ENCODE measurements at places on chromosomes 16 and 17.

DNA sequence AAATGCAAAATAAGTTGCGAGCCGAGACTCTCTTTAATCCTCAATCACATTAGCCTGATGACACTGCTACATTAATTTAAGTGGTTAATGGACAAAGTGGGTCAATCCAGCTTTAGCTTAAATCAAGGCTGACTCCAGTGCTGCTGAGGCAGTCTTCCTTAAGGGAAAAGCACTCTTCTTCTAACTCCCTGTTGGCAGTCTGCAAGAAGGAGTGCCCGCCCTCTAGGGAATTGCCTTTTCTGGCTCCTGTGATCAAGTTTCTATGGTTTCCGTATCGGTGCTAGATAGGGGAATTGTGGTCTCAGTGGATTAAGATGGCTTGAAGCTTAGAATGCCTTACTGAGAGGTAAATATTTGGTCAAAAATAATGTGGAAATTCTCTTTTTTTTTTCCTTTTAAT, 41.0 kb downstream of the HS3ST3B1 start:
- no peak for DNase-seq

DNA sequence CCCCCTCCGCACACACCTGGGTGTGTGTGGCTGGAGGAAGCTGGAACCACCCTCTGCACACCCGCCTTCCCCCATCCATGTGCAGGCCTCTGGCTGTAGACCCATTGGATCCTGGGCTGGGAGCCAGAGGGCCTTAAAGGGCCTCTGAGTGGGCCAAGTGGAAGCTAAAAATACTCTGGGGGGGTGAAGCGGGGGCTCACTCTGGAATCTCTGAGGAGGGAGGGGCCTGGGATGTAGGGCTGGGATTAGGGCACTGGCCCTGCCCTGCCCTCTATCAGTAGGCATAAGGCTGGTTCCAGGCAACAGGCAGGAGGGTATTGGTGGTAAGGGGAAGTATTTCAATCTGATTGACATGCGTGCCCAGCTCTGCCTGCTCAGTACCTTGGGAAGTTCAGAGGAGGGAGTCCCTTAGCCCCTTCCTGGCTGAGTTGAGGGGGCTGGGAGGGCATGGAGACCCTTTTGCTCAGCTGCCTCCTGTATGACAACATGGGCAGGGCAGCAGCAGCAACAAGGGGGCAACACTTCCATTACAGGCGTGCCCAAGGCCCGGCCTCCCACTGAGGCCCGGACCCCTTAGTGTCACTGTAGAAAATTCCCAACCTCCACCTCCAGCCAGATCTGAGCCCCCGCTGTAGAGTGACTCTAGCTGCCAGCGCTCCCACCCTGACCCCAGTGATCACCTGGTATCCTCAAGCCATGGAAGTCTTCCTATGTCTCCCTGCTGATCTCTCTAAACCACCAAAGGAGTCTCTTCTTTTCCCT, 5.2 kb downstream of the ITGA3 start:
- no peak for DNase-seq

DNA sequence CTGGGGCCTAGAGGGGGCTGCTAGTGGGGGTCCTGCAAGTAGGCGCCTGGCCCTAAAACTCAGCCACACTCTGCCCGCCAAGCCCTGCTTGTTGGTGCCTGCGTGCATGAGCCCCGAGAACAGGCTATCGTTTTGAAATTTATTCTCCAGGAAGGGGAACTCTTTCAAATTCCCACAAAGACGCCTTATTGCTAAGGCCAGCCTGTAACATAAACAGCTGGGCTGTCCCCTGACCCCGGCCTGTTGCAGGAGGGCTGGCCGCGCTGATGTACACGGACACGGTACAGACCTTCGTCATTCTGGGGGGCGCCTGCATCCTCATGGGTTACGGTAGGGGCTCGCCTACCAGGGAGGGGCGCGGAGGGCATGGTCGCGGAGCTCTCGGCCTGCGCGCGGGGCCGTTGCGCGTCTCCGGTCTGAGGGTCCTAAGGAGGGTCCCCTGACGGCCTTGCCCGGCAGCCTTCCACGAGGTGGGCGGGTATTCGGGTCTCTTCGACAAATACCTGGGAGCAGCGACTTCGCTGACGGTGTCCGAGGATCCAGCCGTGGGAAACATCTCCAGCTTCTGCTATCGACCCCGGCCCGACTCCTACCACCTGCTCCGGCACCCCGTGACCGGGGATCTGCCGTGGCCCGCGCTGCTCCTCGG, 4.3 kb downstream of the SLC5A2 start:
- DNase-seq, result no peak

DNA sequence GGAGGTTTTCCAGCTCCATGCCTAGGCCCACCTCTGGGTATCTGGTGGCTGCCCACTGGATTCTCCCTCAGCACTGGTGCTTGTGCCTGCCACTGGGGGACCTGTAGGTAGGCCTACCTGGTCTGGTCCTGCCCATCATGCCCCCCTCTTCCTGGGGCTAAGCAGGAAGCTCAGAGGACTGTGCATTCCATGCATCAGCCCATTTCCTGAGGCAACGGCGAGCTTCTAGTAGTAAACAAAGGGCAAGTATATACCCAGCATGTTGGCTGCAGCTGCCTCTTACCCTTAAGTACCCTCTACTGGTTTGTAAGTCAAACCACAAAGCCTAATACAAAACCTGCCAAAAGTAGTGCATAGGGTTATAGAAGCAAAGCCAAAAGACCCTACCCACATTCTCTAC, 37.5 kb downstream of the SDR42E1 start:
- no peak for DNase-seq

GRCh38 chr17:4327606-4328005, 38.9 kb downstream of the UBE2G1 start:
- no peak for DNase-seq

DNA sequence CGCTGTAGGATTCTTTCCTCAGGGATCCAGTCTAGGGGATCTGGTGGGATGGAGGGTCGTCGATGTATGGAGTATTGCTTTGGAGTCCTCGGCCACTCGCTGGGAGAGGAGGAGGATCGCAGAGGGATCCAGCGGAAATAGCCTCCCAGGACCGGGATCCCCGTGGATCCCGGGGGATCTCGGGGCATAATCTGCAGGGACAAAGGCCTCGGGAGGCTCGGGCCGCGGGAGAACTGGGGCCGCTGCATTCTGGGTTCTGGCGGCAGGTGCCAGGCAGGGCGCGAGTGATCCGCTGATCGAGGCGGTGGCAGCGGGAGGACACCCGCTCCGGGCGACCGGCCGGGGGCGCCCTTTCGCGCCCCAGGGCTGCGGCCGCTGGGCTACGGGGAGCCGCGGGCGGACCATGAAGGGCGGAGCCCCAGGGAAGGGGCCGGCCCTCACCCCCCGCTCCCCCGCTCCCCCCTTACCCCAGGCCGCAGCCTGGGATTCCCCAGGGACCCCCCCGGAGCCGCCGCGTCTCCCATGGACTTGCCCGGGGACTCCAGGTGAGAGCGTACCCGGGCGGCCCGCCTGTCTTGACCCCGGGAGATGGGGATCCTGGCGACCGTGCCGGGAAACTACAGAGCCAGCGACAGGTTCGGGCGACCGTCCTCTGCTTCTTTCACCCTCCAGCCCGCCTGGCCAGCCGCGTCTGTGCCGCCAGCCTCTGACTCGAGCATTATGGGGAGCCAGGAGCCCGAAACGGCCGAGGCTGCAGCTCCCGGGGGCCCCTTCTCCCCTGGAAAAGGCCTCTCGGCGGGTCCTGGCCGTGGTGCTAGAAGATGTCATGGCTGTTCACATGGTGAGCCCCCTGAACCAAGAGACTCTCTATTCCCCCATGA, 604 bp downstream of the PRR14 start:
- DNase-seq, result peak; percentile 89

DNA sequence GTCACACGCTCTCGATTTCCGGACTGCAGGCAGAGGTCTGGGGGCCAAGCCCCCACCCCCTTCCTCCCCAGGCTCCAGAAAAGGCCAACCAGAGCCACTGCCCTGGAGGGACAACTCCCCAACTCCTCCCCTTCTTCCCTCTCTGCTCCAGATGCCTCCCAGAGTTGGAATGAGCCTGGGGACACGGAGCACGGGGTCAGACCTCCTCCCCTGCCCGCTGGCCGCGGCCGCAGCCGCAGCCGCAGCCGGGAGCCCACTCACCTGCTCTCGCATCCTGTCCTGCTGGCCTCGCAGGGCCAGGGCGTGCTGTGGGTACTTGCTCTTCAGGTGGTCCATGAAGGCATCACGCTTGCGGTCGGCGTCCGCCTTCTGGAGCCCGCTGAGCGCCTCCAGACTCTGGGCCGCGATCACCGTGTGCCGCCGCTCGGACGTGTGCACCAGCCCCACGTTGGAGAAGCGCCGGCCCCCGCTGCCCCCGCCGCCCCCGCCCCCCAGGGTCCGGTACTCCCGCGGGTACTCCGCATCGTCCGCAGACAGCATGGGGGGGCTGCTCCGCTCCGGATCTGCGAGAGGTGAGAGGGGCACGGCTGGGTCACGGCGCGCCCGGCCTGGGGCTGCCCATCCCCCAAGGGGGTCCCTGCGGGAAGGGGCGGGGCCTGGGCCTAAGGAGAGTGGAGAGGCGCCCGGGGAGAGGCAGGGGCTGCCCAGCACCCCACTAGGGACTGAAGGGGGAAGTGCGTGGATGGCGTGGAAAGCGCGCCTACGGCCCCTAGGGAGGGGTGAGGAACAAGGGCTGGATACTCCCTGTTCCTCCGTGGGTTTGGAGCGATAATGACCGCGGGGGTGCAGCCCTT, 27.3 kb downstream of the SRCIN1 start:
- no peak for DNase-seq

Data from suppressor macrophage treated with lipopolysaccharide for 4 hours (primary cell).